ENCODE measurements at places on chromosomes 1 and 21. TPM values are rescaled to one million over a fixed set of nuclear protein-coding genes. Genes with fewer than 3 reads are reported as not detected.

HOOK1 gene
- not detected for total RNA-seq

RGS5 gene
- total RNA-seq = 6.9 TPM

CRYBG2 gene
- total RNA-seq = 0.03 TPM

KDF1 gene
- total RNA-seq = not detected

RGS18 gene
- total RNA-seq = not detected

PCP4 gene
- not detected for total RNA-seq

THEM5 gene
- total RNA-seq = not detected

TDRD5 gene
- total RNA-seq = 0.40 TPM

AJAP1 gene
- 12.2 TPM for total RNA-seq

FCGR2B gene
- 0.48 TPM for total RNA-seq

PGLYRP4 gene
- not detected for total RNA-seq

SPRR2A gene
- not detected for total RNA-seq

TACSTD2 gene
- total RNA-seq = 0.04 TPM

RAB42 gene
- total RNA-seq = 0.27 TPM

PARS2 gene
- 3.8 TPM for total RNA-seq

TMEM201 gene
- total RNA-seq = 19.8 TPM

JAM2 gene
- total RNA-seq = not detected

S100A10 gene
- total RNA-seq = 330 TPM
